Uterine smooth muscle cell (primary cell): ENCODE measurements at places on chromosomes 3 and 15. TPM values are rescaled to one million over a fixed set of nuclear protein-coding genes. Genes with fewer than 3 reads are reported as not detected.

Gene GNAT1
- not detected in 2 replicates for total RNA-seq

Gene TMEM108
- under 0.01 and 0.12 TPM in 2 replicates for total RNA-seq

Gene H1-8
- not detected in 2 replicates for total RNA-seq

Gene MESP2
- total RNA-seq = 0.55 and 0.75 TPM in 2 replicates

Gene GOLGA8R
- total RNA-seq = 1.9 and 4.6 TPM in 2 replicates

Gene GP9
- total RNA-seq = not detected in 2 replicates

Gene LSAMP
- 1.00 and 2.9 TPM in 2 replicates for total RNA-seq

Gene NR2E3
- 0.22 and 0.25 TPM in 2 replicates for total RNA-seq

Gene HRG
- total RNA-seq = not detected in 2 replicates

Gene PFKFB4
- 9.2 and 14.4 TPM in 2 replicates for total RNA-seq

Gene MASP1
- total RNA-seq = 56.8 and 123 TPM in 2 replicates

Gene MYO9A
- total RNA-seq = 44.8 and 55.9 TPM in 2 replicates

Gene CDC25A
- 5.2 and 15.9 TPM in 2 replicates for total RNA-seq

Gene GRAMD2A
- 0.33 and 0.50 TPM in 2 replicates for total RNA-seq

Gene SYNM
- total RNA-seq = 4.0 and 6.9 TPM in 2 replicates

Gene ZIC1
- not detected in 2 replicates for total RNA-seq

Gene CPLX3
- not detected in 2 replicates for total RNA-seq
